Stimulated activated CD4-positive, alpha-beta T cell treated with anti-CD3 and anti-CD28 coated beads, Interleukin-1b, Interleukin-23, amount 100 ng/mL, for 1 hour (primary cell): ENCODE measurements at places on chromosomes 7 and 10.

DNA sequence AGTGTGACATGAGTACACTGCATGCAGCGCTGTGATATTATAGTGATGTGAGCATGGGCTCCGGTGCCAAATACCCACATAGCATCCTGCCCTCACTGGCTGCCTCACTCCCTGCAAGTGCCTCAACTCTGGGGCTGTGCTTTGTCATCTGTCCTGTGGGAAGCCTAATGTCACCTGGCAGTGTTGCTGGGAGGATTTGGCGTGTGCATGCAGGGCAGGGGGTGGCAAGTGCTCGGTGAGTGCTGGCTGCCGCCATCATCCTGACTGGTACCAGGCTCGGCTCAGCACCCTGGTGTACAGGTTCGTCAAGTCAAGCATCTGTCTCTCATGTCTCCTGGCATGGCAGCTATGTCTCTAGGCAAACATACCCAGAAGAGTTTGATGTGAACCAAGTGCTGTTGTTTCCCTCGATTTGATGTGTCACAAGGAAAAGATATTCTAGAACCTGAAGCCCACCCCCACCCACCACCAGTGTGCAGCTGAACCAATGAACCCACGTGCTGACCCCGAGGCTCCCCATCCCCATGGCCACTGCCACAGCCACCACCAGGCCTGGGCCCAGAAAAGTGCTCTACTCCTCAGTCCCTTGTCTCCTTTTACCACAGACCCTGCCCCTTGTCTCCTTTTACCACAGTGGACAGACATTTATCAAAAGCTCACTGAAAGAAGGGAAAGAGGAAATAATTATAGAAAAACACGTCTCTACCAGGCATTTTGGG lies 135.8 kb downstream of the MAPK8 start:
- no peak for DNase-seq

DNA sequence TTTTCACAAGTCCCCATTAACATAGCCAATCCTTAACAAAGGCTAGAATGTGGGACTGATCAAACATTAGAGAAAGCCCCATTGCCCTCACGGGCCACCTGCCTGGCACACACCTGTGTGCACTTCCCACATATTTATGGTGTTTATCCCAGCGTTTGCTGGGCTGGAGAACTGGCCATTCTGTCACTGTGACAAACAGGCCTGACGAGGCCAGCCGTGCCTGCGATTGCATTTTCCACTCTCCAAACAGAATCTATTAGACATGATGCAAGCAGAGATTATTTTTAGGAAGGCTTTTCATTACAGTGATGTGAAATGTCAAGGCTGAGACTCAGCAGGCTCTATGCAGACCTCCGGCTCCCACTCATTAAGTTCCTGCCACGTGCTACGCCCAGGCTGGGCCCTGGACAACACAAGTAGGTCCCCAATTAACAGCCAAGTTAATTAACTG lies 20.4 kb downstream of the PTPRN2 start:
- no peak for DNase-seq

- DNase-seq = no peak
These were observed 895.1 kb upstream of the KCND2 start for GRCh38 chr7:119377861-119378260.

DNA sequence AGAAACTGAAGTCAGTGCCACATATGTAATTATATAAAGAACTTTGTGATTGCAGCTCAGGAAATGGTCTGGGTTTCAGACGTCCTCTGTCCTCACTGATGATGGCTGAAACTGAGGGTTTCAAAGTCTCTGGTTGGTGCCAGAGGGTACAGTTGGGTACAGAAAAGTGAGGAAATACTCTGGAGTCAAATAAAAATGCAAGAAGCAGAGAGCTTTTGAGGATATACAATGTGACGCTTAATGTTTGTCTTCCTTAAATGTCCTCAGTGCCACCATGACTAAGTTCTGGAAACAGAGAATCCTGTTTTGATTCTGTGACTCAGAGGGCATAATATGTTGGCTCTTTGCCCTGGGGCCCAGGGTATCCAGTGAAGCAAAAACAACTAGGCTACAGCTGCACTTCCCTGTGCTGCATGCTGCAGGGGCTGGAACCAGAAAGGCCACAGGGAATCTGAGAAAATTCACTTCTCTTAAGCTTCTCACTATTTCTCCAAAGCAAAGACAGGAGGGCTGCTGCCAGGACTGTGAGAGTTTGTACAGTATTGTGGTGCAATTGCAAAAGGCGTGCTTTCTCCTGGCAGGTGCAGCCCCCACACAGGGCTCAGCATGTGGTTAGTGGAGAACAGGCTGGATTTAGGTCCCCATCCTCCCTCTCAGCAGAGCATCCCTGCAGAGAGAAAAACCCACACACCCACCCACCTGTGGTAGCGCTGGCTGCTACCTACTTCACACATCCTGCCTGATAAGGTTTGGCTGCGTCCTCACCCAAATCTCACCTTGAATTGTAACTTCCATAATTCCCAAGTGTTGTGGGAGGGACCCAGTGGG lies 169.5 kb upstream of the SVIL start:
- DNase-seq = no peak

DNA sequence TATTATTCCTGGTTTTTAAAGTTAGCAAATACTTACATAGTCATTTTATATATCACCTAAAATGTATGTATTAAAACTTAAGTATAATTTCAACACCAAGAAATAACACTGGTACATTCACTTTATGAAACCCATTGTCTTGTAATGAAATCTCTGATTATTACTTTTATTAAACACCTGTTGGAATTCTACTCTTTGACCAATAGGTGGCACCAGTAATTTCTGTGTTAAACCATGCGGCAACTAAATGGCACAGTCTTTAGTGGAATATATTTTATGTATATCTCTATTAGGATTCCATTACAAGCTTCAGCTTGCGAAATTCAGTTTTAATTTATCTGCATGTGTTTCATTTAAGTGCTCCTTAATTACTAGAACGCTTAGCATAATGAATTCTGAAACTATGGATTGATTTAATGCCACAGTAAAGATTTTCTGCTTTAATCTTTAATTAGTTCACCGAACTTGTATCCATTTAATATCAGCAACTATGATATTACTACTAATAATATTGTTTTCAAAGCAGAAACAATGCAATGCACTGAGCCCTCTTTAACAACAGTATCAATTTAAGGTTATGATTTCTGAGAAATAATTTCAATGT lies 181.3 kb downstream of the MAGI2 start:
- no peak for DNase-seq

DNA sequence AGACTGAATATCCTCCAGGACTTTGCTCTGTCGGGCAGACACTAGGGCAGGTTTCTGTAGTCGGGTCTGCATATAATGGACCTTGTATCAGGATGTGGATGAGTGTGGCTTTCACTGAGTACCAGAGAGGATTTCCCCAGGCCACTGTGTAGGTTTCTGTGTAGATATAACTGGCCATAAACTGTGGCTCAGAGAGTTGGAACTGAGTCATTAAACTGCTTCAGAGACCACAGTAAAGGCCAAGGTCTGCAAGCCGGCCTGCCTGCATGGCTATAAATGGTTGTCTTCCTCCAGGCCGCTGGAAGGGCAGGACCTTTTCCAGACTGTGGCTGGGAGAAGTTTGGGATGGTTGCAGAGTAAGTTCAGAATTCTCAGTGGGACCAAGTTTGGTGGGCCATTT lies 16.9 kb downstream of the ZNF92 start:
- no peak for DNase-seq

GRCh38 chr7:143012409-143012808 lies 14.5 kb downstream of the OR9A2 start:
- no peak for DNase-seq

DNA sequence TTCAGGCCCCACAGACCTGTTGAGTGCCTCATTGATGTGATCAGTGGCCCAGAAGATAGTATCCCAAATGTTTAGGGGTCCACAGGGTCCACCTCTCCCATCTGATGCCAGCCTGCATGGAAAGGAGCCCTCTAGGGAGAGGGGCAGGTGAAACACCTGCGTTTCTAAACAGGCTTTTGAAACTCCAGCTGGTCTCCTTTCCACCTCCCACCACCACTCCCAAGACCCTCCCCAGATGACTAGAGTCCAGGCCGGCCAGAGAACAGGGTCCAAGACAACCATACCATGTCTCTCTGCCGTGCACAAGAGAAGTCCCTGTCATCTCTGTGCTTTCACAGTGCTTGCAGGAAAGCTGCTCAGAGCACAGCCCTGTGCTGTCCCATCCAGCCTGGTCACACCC lies 105.0 kb upstream of the NANOS1 start:
- no peak for DNase-seq

DNA sequence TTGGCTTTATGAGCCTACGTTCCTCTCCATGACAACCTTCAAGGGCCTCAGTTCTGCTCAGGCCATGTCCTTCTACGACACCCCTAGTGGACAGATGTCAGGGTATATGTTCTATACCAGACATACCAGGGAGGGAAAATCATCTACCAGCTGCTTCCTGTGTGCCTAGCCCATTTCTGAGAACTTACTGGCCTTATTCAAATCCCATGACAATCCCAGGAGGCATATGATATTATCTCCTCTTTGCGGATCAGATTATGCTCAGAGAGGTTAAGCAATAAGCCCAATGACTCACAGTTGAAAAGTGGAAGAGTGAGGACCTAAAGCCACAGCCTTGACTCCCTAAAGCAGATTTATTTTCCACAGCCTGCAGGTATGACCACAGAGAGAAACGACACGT lies 139.3 kb downstream of the GLI3 start:
- no peak for DNase-seq
